ENCODE measurements at places on chromosomes 11 and 22.
A peak's percentile ranks its signal among the peaks of the same experiment; 100 is the strongest.

DNA sequence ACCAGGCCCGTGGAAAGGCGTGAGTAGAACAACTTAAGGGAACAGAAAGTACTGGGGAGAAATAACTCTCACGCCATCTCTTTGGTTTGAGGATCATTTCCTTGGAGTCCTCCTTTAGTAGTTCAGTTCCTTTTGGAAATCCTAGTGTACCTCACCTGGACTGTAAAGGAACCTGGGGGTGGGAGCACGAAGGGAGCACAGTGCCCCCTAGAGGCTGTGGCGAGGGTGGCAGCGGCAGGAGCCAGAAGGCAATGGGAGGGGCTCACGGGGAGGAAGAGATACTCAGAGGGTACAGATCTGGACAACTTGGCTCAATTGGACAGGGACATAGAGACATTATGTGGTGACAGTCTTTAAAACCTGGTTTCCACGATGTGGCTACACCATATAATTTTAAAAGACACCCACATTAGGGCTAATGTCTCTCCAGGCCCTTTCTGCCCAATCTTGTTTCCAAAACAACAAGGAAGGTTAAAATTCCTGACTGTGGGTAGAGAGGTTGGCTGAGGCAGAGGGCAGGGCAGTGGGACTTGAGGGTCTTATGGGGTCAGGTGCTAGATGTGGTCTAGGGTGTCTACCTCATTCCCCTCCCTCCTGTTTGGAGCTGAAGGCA lies 87.0 kb downstream of the CSNK2A3 start:
- DNase-seq: peak; percentile 37

GRCh38 chr11:202490-202889 lies 4.7 kb downstream of the BET1L start:
- no peak for DNase-seq

- no peak for DNase-seq
These were observed 21.8 kb downstream of the FAM118B start for GRCh38 chr11:126233391-126233790.

GRCh38 chr11:119533921-119534736 lies 111.2 kb upstream of the THY1 start:
- DNase-seq: peak; percentile 39

GRCh38 chr11:13800901-13801300 lies 132.4 kb downstream of the FAR1 start:
- no peak for DNase-seq

DNA sequence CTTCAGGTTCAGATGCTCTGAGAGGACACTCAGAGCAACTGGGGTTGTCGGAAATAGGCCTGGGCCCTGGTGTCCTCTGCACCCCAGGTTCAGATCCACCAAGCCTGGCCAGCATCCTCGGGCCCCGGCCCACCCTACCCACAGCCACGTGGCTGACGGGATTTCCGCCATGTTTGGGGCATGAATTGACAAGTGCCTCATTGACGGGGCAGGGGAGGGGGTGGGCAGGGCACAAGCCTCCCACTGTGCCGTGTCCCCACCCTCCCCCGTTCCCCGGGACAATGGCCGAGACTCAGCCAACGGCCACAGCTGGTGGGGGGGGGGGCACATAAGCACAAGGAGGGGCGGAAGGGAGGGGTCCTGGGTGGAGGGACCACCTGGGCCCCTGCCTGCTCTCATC lies 8.5 kb downstream of the MYRF start:
- DNase-seq: no peak

- peak; percentile 44 for DNase-seq
These were observed 73.8 kb downstream of the FAM76B start for GRCh38 chr11:95715777-95716241.

- DNase-seq: no peak
These were observed 426.4 kb downstream of the SHANK2 start for GRCh38 chr11:70825893-70826540.

GRCh38 chr11:60895687-60896086 lies 10.7 kb downstream of the PRPF19 start:
- no peak for DNase-seq

DNA sequence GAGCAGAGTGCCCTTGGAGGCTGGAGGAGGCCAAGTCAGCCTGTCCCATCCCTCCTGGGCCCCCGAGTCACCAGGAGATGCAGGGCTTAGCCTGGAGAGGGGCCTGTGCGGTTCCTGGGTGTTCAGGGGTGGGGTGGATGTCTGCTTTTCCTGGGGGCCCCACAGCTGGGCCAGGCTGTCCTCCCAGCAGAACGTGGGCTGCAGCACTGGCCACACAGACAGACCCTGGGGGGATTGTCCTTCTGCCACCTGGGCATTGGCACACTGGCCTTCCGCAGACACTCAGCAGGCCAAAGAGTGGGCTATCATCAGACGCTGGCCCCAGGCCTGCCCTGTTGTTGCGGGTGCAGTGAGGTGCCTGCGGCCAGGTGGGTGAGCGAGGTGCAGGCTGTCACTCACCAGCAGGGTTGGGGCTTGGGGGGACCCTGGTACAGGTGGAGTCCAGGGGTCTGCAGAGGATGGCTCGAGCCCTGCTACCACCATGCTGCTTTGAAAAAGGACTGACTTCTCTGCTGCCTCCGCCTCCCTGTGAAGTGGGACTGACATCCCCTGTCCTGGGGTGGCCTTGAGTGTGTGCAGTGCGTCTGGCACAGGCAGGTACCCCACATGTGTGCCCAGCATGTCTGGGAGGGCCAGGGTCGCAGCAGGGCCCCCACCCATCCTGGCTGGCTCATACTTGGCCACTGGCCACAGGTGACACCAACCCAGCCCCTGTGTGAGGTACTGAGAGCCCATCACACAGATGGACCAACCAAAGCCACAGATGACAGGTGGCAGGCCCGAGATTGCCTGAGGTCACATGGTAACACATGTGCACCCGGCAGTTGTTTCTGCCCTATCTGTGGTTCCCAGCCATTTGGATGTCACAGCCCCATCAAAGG lies 39.0 kb upstream of the KCNQ1OT1 start:
- no peak for DNase-seq

- no peak for DNase-seq
These were observed 17.1 kb upstream of the C11orf96 start for GRCh38 chr11:43925063-43925931.

All from activated CD4-positive, alpha-beta T cell treated with anti-CD3 and anti-CD28 coated beads, Interleukin-2, amount 50 U/mL, for 4 hours (primary cell).